ENCODE measurements at places on chromosomes 5 and 9.
A peak's percentile ranks its signal among the peaks of the same experiment; 100 is the strongest.

DNA sequence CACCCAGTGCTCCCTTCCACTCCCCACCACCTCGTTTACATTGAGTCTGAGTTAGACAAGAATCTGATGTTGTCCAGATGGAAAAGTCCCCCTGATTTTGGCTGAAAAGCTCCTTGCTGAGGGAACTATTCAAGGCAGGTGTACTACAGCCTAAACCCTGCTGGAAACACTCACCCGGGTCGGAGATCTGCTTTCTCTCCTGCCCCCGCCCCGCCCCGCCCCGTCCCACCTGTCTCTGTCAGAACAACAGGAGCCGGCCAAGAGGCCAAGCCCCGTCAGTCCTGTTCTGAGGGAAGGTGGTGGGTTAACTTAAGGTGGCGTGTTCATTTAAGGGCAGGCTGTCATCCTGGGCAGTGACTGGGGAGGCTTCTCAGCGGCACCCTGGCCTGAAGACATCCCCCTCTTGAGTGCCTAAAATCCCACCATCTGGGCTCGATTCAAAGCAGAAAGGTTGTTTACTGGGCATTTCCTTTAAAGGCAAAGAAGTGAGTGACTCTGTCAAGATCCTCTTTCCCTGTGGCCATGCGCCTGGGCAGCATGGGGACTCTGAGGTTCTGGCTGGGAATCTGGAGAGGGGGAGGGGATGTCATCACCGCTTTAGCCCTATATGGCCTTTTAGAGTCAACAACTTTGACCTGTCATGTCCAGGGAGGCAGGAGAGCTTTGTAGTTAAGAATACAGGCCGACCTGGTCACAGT lies 71.1 kb upstream of the NEURL1B start:
- peak; percentile 84 for DNase-seq

GRCh38 chr5:9339206-9339818 lies 206.6 kb downstream of the SEMA5A start:
- DNase-seq: peak; percentile 35

DNA sequence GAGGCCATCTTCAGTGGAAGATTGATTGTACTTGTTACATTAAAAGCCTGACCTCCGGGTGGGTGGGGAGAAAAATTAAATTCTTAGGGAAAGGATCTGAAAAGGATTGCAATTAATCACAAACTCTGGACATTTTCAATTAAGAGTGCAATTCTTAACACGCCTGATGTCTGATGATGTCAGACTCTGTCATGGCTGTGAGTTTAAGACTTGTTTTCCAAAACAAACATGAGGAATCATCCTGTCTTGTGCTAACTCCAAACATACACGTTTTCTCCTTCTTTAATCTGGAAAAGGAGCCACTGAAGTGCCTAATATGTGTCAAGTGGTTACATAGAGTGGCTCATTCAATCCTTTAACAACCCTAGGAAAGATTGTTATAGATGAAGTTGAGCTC lies 60.4 kb upstream of the SMIM23 start:
- no peak for DNase-seq

DNA sequence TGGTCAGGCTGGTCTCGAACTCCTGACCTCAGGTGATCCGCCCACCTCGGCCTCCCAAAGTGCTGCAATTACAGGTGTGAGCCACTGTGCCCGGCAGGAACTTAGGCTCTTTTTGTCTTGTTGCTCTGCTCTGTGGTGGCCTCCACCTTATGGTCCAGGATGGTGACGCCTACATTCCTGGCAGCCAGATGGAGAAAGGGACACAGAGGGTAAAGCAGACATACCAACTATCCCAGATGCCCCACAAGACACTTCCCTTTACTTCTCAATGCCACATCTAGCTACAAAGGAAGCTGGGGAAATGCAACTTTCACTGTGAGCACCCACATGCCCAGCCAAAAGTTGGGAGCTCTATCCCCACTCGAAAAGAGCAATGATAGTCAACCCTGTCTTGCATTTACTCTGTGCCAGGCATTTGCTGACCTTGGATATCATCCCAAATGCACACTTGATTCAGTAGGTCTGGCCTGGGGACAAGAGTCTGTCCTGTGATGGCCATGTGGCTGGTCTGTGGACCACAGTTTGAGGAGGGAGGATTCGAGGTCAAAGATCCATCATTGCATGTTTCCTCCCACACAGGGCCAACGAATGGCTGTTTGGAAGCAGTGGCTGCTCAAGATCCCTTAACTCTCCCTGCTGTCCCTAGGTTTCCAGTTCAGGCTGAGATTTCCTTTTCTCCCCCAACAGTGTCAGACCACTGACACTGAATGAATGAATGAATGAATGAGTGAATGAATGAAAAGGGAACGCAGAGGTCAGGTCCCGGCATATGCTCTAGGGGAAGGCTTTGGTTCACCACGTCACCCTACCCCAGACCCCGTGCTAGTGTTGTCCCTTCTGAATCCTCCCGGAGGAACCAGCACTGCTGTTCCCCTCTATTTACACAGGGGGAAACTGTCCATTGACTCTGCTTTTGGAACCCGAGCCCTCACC lies 1.4 kb upstream of the ERGIC1 start:
- DNase-seq: no peak

GRCh38 chr9:87525546-87526303 lies 28.1 kb downstream of the DAPK1 start:
- DNase-seq: peak; percentile 71

DNA sequence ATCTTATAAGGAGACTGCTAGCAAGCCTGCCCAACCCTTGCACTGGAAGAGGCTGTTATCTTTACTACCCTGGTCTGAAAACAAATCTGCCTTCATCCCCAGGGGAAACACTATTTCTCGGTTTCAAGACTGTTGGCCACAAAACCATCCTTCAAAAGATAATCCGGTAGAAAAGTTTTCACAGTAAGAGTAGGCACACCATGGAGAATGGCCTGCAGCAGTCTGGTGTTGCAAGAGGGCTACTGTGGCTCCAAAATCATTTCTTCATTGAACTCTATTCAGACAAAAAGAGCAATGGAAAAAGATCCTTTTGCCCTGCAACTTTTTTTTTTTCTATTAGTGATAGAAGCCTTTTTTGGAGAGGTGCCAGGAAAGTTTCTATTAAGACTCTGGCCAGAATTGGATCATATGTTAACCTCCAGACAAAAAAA lies 163.9 kb downstream of the ARHGEF28 start:
- DNase-seq: no peak

GRCh38 chr9:70987986-70988385 lies 133.4 kb downstream of the TRPM3 start:
- DNase-seq: no peak

- no peak for DNase-seq
These were observed 90.8 kb downstream of the MACROH2A1 start for GRCh38 chr5:135308245-135308644.

All from ELF-1 (cell line).